ENCODE measurements at places on chromosomes 16 and 17.
A peak's percentile ranks its signal among the peaks of the same experiment; 100 is the strongest.

DNA sequence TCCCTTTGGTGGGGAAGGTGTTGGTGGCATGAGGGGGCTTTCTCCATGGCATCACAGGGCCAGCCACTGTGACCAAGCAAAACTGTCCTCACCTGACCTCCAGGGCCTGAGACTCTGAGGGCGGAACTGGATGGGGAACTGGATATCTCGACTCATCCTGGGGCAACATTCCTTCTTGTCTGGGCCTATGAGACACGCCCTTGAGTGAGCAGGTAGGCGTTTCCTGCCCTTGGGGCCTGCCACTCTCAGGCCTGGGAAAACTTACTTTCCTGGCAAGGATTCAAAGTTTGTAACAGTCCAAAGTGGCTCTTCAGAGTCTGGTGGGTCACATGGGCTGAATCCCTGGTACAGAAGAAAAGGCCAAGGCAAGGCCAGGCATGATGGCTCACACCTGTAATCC lies 9.6 kb downstream of the MT1X start:
- peak; percentile 53 for DNase-seq

DNA sequence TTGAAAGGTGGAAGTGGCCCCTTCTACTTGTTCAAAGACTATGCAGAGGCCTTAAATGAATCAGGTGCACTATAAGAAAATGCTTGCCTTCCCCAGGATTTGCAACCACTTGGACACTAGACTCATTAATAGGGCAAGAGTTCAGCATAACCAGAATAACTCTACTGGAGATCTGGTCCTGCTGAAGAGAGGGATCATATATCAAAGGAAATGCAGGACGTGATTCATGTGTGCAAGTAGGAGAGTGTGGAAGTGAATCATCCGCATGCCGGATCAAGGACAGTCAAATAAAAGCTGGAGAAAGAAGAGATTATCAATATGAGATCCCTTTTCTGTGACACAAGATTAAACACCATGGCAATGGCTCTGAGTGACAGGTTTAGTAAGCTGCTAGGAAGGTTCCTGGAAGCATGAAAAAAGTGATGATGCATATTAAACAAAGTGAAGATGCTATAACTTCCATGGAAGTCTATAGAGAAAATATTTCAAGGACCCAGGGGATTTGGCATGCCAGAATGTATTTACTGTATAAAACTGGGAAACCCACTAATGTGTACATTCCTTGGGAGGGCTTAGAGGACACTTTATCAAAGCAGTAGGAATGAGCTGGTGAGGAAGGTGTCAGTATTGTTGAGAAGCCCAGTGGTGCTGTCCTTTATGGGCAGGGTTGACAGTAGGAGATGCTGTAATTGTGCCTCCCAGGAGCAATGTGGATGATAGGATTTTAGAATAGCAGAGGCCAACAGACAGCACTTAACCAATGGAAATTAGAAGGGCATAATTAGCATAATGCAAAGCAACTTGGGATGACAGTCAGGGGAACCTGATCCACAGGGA lies 133.1 kb downstream of the ABCA8 start:
- DNase-seq, result peak; percentile 78

- no peak for DNase-seq
Measured at GRCh38 chr16:2702871-2703745, 16.9 kb downstream of the PRSS27 start.

GRCh38 chr16:89442588-89442987 lies 47.8 kb downstream of the ANKRD11 start:
- DNase-seq, result no peak

DNA sequence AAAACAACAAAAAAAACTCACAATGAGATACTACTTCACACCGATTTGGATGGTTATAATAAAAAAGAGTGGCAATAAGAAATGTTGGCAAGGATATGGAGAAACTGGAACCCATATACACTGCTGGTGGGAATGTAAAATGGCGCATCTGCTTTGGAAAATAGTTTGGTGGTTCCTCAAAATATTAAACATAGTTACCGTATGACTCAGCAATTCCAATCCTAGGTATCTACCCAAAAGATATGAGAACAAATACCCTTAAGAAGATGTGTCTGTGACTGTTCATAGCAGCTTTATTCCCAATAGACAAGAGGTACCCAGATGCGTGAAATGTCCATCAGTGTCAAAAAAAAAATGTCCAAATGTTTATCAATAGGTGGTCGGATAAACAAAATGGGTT lies 7.2 kb downstream of the CPPED1 start:
- DNase-seq, result peak; percentile 55

DNA sequence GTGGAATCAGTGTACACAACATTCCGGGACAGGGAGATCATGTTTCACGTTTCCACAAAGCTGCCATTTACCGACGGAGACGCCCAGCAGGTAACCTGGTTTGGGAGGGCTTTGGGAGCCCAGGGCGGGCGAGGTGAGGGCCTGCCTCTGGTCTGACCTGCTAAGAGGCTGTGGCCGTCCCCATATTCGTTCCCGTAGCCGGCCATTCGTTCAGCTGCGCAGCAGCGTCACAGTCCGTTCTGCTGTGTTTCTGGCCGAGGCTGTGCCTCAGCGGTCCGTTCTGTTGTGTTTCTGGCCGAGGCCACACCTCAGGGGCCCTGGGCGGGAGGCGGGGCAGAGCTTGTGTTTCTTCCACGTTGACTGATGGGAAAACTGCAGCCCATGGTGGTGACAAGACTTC lies 68.0 kb downstream of the OR1D5 start:
- no peak for DNase-seq

DNA sequence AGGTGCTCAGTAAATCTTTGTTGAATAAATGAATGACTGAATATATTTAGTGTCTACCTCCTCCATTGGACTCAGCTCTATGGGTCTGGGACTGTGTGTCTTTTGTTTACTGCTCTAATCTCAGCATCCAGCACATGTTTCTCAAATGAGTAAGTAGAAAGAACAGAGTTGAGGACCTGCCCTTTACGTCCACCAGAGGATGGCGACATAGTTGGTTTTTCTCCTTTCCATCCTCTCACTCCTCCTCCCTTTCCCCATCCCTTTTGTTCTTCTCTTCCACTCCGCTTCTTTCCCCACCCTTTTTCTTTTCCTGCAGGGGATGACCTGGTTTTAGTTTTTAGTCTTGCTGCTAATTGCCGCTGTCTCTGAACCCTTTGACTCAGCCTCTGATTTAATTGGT lies 12.1 kb upstream of the CHP2 start:
- no peak for DNase-seq

GRCh38 chr16:68064791-68065365 lies 20.3 kb upstream of the NFATC3 start:
- peak; percentile 88 for DNase-seq

DNA sequence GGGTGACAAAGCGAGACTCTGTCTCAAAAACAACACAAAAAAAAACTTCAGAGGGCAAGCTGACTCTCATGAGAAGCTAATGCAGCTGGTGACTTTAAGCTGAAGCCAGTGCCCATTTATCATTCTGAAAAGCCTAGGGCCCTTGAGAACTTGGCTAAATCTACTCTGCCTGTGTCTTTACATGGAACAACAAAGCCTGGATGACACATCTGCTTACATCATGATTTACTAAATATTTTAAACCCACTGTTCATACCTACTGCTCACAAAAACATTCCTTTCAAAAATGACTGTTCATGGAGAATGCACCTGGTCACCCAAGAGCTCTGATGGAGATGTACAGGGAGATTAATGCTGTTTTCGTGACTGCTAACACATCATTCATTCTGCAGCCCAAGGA lies 6.1 kb upstream of the ALOX12 start:
- no peak for DNase-seq
